ENCODE measurements at places on chromosomes 6 and 20.

DNA sequence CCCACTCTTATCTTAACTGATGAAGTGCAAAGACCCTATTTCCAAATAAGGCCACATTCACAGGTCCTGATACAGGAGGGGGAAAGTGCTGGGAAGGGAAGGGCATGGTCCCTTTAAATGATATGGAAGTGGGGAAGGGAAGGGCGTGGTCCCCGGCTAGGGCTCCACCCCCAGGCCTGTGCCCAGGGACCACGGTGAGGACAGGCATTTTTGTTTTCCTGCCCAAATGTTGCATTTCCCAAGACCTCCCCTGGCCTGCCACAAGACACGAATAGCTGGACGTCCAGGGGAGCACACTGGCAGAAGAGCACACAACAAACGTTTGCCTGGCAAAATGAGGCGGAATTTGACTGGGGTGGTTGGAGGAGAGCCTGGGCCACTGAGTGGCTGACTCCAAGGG, 16.1 kb upstream of the HFE start:
- no peak for DNase-seq

- DNase-seq: no peak
These were observed 86.8 kb downstream of the ZFP64 start for GRCh38 chr20:52104546-52105441.

- no peak for DNase-seq
These were observed 185.1 kb upstream of the RAB32 start for GRCh38 chr6:146358431-146359046.

DNA sequence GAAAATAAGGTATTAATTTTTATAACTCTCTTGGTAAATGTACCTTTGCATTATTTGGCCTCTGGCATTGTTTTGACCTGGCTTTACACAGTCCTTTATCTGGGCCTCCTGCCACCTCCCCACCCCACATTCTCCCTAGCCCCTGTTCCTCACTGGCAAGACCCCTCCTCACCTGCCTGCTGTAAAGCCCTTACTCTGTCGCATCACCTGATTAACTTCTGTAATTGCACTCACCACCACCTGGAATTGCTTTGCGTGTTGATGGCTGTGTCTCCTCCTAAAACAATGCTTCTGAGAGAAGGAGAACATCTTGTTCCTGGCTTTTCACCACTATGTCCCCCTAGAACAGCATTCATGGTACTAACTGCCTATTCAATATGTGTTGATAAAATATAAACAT, 24.8 kb downstream of the SNX9 start:
- DNase-seq: no peak

DNA sequence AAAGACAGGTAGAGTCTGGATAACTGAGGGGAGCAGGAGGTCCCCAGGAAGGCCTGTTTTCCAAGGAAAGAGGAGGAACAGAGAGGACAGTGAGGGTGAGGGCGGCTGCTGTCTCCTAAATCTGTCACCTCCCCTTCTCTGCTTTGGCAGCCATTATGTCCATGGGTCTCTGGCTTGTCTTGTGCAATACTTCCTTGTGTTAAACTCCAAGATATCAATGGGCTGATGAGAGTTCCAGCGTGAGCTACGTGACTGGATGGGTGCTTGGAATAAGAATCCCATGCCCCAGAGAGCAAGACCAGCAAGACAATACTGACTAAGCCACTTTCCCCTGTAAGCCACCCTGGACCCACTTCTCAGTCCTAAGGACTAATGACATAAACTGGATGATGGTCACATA, 26.3 kb upstream of the DNAAF9 start:
- no peak for DNase-seq

GRCh38 chr6:27874016-27874415, 38.2 kb downstream of the OR2B2 start:
- no peak for DNase-seq

DNA sequence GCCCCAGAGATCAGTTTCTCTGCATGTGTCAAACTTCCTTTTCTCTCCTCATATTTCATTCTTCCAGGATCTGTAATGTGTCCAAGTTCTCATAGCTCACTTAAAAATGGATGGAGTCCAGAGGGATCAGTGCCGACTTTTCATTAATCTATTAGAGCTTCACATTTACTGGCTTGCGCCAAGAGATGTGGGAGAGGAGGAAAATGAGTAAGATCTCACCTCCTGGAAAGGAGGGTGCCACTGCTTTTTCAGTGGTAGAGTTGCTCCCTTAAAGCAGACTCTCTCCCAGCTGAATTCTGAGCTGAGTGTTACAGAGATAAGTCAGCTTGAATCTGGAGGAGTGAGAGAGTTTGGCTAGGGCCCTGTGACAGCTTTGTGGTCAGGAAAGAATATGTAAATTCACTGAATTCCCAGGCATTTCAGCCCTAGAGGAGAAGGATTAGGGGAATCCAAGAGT, 175.9 kb downstream of the SOX4 start:
- no peak for DNase-seq

DNA sequence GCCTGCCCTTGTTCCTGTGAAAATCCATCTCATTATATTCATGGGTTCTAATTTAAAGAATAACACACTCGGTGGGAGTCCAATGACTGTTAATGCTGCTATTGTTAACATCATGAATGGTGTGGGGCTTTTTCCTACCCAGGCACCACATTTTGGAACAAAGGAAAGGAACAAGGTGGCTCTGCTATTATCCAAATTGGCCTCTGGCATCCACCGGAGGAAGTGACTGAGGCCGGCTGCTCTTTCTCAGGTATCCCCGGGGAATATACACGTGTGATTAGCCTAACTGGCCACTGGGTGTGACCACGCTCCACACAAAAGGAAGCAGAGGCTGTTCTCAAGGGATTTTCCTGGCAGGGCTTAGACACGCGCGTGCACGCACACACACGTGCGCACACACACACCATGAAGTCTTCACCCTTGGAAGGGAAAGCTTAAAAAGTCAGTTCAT, 601.2 kb upstream of the ARID1B start:
- DNase-seq: no peak

GRCh38 chr6:33414592-33415271, 3.2 kb downstream of the CUTA start:
- no peak for DNase-seq

DNA sequence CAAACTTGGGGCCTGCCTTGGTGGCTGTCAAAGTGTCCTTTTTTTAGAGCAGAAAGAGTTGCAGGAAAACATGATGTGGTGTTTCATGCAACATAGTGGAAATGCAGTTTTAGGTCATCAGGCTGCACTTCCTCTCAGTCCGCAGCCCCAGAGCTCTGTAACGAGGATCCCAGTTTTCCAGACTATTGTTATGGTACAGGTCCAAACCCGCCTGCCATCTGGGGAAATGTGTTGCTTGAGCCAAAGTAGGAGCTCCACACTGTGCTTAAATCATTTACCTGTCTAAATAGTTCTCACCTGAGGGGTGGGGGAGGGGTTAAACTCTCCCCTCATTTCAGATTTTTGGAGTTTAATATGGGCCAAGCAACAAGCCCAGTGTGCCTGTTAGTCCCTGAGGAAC, 59.8 kb downstream of the GOPC start:
- no peak for DNase-seq

DNA sequence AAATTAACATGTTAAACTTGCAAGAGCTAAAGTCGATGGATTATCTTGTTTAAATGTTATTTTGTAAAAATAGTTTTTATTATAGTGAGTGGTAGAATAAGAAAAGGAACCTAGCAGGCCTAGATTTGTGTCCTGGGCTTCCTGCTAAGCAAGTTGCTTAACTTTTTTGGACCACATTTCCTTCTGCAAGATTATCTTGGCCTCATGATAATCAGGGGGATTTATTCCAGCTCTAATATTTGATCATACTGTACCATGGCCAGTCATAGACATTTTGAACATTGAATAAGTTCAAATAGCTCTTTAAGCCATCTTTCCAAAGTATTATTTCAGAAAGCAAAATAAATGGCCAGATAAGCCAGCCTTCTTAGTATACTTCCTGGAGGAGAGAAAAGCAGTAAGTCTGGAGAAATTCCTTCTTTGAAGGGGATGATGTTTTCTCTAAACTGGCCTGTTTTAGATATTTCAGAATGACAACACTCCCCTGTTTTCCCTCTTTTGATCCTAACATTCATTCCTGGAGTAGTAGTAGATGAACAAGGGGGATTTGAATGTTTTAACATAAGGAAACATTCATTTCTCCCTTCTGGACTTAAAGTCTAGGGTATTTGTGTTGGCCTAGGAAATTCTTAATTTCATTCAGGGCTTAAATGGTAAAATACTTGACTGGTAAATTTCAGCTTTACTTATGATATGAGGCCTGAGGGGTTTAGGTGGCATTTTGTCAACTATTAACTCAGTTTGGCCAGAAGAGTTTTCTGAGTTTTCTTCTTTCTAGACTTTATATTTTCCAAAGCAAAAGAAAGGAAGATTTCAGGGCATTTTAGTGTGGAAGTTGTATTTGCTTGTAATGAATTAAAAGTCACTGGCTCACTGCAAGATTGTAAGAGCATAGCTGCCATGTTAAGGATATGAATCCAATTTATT, 108.8 kb upstream of the SCGN start:
- DNase-seq: no peak

DNA sequence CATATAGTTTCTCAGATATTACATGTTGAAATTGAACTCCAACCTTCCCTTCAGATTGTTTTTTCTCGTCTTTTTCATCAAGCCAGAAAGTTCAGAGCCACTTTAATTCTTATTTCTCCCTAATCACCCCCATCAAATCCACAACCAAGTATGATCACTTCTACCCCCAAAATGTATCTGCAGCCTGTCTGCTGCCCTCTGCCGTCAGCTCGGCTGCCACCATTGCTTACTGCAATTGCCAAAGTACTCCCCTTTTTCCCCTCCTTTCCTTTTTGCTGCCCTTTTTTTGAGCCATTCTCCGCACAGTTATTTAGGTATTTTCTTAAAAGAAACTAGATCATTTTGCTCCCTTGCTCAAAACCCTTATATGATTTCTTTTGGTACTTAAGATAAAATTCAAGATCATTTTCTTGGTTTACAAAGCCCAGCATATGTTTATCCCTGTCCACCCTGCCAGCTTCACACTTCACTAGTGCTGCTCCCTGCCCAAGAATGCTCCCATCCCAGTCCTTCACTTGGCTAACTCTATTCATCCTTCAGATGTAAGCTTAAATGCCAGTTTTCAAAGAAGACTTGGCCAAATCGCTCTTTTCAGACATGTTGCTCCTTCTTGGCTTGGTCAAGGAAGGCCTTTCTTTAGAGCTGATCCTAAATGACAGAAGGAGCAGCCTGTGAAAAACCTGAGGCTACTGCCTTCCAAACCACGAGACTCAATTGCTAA, 63.7 kb downstream of the SH3BGRL2 start:
- DNase-seq: no peak

DNA sequence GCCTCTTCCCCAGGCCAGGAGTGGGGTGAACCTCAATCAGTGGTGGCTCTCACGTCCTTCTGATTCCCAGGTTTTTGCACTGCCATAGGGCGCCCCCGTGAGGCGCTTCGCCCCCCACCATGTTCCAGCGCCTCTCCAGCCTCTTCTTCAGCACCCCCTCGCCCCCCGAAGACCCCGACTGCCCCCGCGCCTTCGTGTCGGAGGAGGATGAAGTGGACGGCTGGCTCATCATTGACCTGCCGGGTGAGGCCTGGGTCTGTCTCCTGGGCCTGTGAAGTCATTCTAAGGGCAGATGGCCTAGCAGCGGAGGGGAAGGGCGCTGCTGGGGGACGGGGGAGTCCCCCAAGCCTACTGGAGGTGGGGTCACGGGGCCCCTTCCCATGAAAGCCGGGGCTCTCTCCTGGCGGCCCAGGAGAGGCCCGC, 4.5 kb downstream of the TP53INP2 start:
- DNase-seq: peak; percentile 45

- DNase-seq: no peak
These were observed 72.3 kb downstream of the LINC00237 start for GRCh38 chr20:21033817-21034216.

GRCh38 chr20:39745380-39745779, 783.2 kb downstream of the DHX35 start:
- no peak for DNase-seq

DNA sequence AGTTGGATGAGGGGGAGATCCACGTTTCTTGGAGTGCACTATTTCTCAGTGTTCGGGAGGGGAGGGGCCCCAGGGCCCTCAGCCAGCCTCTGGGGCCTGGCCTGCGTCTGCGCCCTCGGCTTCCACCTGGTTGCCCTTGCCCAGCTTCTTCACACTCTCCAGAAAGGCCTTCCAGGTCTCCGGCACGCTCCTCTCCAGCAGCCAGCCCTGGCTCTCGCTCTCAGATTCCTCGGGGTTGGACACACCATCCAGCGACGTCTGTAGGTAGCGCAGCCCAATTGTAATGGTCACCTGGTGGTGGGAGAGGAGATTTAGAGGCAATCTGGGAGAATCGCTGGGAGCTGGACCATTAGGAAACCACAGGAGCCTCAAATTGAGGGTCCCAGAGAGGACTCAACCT, 24.2 kb downstream of the PRPH2 start:
- DNase-seq: no peak

- DNase-seq: peak; percentile 12
These were observed 51.7 kb downstream of the PCNA start for GRCh38 chr20:5067877-5068645.

GRCh38 chr6:161947371-161947770, 673.5 kb upstream of the AGPAT4 start:
- DNase-seq: no peak

GRCh38 chr6:17125407-17125806, 23.6 kb downstream of the STMND1 start:
- no peak for DNase-seq

GRCh38 chr6:88004707-88005106, 42.9 kb upstream of the SPACA1 start:
- no peak for DNase-seq

DNA sequence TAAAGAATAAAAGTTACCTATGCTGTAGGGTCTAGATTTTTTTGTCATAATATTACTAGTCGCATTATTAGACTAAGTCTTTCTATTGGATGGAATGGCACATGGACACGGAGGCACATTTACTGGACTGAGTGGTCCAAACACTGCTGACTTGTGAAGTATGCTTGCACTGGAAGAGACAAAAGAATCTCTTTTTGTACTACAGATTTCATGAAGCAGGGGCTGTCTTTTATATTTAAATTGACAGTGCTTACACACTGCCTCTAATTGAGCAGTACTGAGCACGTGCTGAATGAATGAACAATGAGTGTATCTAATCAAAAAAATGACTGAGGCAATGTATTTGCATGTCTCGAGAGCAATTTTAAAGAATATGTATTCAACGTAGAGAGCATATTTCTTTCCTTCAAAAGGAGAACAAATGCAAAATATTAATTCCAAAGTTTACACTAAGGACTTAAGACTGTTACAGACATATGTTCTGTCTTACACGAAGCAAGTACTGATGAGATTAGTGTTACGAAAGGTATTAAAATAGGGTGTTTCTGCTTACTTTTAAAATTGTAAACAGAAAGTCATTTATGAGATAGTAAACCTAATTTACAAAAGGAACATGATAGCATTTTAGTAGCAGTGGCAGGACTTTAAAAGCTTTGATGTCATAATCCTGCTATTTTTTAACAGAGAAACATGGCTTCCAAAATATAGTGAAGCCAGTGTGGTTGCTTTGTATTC, 8.3 kb downstream of the ELOVL2 start:
- no peak for DNase-seq
